CD4-positive, alpha-beta memory T cell (primary cell): ENCODE measurements at places on chromosomes 5 and 9.

- no peak for DNase-seq
Measured at GRCh38 chr5:34496260-34496691, 159.9 kb upstream of the RAI14 start.

DNA sequence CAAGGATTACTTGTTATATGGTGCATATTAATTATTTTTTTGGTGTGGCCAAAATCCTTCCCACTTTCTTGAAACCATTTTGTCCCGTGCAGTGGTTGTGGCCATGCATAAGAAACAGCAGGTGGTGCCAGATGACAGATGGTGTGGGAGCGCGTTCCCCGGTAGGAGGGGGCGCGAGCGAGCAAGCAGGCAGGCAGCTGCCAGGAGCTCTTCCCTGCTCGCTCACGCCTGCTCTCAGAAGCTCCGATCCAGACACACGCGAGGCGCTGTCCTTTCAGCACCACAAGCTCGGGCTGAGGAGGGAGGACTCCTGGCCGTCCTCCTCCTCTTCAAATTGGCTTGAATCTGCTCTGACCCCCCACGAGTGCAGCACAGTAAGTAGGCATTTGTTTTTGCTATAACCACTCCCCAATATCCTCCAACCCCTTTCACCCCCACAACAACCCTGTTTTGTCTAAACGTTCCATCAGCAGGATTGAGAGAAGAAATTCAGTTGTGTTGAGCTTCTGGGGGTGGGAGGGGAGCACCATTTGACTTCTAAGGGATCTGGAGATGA lies at the start of gene NSG2:
NSG2 (plus strand) TSS at position 237 of the 556 bp plus-strand sequence. CDS start 1,050 bp downstream, outside the sequence.
- DNase-seq: peak; percentile 3

- DNase-seq: no peak
Measured at GRCh38 chr5:172686111-172686510, 45.0 kb downstream of the NEURL1B start.

DNA sequence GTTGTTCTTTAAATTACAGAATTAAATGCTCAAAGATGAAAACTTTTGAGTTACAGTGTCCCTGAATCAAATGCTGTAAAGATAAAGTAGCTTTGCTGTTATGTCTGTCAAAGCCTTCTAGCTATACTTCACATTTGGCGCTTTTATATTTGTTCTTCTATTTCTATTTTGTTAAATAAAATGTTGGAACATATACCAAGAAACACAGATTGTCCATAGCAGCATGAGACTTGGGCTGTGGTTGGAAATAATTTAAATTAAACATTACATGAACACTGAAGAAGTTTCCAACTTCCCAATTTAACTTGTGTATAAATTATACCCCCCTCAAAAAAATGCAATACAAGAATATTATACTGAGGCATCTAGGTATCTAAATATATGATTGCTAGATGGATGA lies 249.8 kb downstream of the NR2F1-AS1 start:
- no peak for DNase-seq

DNA sequence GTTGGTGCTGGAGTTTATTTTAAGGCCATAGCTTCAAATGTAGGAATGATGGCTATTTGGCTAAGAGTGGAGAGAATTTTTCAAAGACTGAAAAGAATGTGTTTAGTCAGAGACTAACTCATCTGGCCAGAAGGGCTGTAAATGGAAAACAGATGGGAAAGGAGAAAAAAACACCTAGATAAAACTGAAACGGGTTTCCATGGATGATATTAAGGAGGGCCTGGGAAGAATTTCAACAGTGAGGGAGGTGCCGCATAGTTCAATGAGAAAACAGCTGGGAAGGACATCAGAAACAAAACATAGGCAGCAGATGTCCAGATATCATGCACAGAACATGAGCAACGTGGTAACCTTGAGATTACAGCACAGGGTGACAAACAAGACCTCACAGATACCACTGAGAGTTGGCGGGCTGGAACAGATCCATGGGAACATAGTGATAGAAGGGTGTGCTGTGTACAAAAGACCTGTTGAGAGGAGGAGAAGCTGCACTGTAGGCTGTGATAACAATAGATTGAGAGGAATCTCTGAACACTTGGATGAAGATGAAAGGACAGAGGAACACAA lies 31.2 kb upstream of the RAD23B start:
- DNase-seq: no peak

DNA sequence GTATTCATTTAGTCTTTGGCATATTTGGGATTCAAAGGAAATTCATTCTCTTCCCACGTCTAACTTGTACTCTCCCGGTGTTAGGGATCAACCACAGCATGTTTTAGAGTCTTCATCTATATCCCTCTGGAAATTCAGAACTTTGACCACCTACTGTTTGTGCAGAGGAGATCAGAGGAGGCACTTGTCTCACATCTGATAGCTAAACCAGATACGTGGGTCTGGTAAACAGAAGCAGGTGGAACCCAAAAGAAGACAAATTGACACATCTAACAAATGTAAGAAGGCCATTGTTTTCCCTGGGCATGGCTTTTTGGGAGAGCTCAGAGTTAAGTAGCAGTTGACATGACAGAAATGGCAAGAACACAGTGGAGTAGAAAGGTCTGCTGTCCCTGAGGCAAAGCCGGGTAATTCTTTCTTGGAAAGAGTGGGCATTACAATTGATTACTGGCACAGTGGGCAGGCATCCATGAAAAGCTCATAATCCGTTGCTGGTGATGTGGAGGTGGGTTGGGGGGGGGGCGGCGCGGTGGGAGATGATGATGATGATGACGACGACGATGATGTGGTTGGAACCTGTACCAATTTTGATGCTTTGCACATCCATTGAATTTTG lies 27.5 kb downstream of the PIP5K1B start:
- DNase-seq: no peak

DNA sequence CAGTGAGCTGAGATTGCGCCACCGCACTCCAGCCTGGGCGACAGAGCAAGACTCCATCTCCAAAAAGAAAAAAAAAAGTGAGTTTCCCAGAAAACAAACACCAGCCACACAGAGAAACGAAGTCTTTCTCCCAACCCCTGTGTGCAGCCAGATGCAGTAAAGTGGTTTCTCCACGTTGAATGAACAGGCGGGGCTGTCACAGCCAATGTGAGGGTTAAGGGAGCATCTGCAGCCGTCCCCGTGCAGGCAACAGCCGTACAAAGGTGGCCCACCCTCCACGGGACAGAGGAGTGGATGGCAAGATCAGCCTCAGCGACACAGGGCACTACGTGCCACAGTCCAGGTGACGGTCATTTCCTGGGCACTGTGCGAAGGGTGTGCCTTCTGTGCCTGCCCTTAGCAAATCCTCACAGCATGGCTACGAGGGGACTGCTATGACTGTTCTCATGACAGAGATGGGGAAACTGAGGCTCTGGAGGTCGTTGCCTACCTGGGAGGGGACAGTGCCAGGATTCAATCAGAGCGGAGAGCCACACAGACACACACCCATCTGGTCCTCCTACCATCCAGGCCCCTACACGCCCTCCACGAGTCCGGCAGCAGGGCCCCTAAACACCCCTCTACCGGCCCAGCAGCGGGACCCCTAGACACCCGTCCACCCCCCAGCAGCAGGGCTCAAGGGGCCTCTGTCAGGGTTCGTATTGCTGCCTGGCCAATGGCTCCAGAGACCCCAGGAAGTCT lies 2.3 kb downstream of the VAV2 start:
- DNase-seq: no peak

DNA sequence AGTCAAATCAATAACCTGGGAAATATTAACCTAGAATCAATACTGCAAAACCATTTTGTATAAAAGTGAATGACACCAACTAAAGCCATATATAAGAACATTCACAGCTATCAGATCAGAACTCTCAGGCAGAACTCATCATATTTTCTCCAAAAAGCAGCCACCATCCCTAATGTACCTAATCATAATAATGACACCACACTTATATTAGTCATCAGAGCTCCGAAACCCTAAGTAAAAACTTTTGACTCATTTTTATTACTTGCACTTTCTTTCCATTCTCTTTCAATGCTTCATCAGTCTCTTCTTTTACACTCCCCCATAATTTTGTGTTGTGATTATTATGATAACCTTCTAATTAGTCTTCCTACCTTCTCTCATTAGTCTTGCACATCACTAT lies 45.3 kb downstream of the INSL6 start:
- DNase-seq: no peak
